Hematopoietic multipotent progenitor cell treated with erythropoietin and hydrocortisone succinate and interleukin-3 and kit ligand, for 15 days (in vitro differentiated cells): ENCODE measurements at places on chromosomes 13 and 19.

DNA sequence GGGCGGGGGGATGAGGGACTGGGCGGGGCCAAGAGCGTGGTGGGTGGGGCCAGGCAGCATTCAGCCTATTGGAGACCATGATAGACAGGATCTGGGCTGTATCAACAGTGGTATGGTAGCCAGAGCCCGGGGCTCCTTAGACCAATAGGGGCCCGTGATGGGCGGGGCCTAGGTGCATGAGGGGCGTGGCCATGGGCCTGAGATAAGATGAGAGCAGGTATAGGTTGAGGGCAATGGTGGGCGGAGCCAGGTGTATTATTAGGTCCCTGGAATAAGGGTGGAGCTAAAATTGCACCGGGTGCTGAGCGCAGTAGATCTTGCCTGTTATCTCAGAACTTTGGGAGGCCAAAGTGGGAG, 5.3 kb downstream of the ABCA7 start:
- DNase-seq, result peak; percentile 83

DNA sequence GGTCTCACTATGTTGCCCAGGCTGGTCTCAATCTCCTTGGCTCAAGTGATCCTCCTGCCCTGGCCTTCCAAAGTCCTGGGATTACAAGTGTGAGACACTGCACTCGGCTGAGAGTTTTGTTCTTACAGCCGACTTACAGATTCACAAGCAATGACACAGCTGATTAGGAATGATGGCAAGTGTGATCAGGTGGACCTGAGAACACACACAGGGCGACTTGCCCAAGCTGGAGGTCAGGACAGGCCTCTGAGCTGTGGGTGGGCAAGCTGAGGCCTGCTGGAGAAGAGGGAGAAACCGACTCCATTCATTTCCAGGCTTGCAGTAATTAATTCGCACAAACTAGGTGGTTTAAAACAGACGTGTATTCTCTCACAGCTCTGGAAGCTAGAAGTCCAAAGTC, 8.1 kb upstream of the ATG4D start:
- DNase-seq, result no peak

DNA sequence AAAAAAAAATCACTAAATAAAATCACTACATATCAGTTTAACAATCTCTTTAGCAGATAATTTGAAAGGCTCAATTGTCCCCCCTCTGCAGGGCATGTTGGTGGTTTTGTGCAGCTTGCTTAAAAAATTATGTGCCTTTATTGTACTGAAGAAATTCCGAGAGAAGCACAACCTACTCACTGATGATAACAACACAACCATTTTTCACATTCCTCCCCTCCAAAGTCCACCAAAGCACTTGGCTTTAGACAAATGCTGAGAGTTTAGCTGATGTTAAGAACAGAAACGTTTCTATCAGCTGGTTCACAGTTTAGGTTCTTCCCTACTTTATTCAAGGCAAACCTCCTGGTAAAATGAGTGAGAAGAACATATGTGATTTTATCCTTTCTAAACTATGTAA, 923 bp downstream of the DOCK9 start:
- DNase-seq, result no peak

DNA sequence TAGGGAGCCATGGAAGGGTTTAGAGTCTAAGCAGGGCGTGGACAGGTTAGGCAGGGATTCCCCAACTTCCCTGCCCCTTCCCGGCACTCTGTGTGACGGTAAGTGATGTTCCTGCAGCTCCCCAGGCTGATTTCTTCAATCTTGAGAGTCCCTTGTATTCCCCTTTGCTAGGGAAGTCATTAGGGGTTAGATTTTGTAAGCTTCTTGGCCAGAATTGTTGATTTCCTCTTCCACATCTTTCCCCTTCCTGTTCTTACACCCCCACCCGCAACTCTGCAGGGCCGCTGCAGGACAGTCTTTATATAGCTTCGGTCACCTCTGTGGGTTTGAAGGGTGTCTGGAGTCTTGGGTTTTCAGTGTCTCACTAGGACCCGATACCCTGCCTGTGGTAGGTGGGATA, 10.6 kb upstream of the ADGRE1 start:
- no peak for DNase-seq

- no peak for DNase-seq
These were observed 173.1 kb upstream of the SOX1 start for GRCh38 chr13:111893607-111894443.

DNA sequence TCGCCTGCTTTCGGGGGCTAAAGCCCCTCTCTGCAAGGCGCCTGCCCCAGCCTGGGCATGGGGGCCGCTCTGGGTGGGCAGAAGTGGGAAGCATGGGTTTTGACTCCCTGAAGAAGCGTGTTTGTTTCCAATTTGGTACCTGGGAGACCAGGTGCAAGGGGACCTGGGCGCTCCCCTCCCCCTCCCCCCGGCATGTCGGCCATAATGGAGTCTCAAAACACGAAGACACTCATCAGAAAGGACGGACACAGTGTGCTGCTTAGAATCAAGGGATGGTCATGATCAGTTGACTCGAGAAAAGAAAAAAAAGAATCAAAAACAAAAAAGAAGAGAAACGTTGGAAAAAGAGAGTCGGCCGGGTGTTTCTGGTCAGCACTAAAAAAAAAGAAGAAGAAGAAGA, 76.8 kb downstream of the IER2 start:
- DNase-seq, result no peak

DNA sequence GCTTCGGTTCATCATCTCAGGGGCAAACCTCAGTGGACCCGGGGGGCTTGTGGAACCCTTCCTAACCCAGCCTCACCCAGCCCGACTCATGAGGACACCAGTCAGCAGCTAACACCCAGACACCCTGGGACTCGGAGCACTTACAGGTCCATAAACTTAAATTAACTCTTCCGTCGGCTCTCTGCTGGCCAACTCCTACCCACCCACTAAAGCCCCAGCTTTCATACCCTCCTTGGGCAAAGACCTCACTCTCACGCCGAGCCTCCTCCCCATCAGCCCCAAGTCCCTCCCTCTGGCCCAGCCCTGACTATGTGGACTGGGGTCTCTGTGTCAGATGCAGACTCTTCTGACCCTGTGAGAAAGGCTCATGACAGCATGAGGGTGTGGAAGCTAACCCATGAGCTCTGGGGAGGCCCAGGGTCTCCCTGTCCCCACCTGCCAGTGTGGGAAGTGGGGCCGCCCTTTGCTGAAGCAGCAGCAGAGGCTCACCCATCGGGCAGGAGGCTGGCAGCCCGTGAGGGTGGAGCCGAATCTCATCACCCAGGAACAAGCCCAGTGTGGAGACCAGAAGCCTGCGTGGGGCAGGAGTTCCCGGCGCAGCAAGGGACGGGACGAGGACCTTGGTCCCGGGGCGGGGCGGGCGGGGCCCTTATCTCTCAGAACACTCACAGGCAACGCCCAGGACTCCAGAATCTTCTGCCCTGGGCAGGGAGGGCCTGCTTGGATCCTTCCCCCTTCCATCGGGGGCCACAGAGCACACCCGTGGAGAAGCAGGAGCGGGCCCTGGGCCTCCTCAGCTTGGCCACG, 19.8 kb downstream of the TCF3 start:
- DNase-seq, result peak; percentile 96

DNA sequence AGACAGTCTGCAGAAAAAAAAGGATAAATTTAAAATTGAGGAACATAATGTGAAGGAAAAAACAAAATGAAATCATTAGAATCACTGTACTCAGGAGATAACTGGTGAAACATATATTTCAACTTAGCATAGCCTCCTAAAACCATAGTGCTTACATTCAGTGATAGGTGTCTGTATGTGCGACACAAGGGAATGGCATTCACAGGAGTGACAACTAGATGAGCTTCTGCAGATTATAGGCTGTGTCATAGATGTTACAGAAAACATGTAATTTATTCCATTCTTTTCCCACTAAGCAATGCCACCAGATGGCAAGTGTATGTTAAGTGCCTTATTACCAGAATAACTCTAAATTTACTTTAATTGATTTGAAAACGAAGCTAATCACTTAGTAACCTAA, 960.0 kb upstream of the PCDH20 start:
- DNase-seq, result no peak

- no peak for DNase-seq
These were observed 65.5 kb downstream of the ERCC5 start for GRCh38 chr13:102911336-102911735.

- no peak for DNase-seq
These were observed 69.9 kb downstream of the TSC22D1 start for GRCh38 chr13:44506251-44506650.
